ENCODE measurements at places on chromosomes 1 and 21.

GRCh38 chr1:43229826-43230780, 39.7 kb upstream of the TMEM125 start:
- no peak for DNase-seq

DNA sequence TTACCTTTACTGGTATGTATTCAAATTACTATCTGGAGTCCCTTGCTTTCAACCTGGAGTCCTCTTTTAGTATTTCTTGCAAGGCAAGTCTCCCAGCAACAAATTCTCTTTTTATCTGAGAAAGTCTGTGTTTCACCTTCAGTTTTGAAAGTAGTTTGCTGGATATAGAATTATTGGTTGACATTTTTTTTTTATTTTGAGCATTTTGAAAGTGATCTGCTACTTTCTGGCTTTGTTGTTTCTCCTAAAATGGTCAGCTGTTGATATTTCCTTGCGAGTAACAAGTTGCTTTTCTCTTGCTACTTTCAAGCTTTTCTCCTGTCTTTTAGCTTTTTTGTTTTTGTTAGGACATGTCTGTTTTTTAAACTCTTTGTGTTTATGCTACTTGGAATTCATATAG, 126.1 kb downstream of the TRIM33 start:
- DNase-seq, result no peak

GRCh38 chr1:41662765-41663437, 178.4 kb upstream of the EDN2 start:
- no peak for DNase-seq

- DNase-seq, result no peak
Observed at GRCh38 chr1:35557118-35557610, at the start of gene KIAA0319L. KIAA0319L (minus strand) TSS chr1:35557403; CDS start chr1:35554491, 2,912 bp downstream.

All from stimulated activated CD4-positive, alpha-beta T cell treated with anti-CD3 and anti-CD28 coated beads, Interleukin-2, amount 100 ng/mL, for 24 hours (primary cell).